ENCODE measurements at places on chromosomes 5 and 9.
A peak's percentile ranks its signal among the peaks of the same experiment; 100 is the strongest.

DNA sequence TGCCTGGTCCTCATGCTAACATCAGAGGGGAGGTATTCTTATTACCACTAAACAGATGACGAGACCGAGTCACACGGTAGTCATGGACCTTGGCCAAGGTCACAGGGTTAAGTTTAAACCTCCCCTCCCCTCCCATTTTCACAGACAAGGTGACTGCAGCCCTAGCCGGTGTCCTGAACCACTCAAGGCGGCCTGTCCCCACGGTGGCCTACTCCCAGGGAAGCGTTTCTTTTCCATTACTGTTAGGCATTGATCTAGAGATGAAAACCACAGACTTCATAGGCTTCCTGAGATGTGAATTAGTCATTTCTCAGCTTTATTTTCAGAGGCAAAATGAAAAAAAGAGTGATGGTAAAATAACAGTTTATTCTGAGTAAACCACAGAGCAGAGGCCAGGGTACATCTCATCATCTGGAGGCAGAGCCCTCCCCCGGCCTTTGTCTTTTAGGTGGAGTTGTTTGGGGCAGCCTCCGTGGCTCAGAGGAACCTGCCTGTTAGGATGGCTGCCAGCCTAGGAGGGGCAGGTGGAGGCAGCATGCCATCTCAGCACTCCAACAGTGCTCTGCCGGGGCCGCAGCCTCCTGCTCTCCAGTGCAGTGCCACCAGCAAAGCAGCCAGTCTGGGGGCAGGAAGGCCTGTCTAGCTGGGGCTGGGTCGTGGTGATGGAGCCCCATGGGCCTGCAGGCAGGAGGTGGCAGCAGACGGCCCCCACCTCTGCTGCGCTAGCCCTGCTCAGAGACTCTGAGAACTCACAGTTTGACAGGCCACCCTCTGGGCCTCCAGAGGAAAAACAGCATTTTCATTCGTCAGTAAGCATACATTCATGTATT is 71.2 kb downstream of the RAPGEF1 start:
- no peak for DNase-seq

DNA sequence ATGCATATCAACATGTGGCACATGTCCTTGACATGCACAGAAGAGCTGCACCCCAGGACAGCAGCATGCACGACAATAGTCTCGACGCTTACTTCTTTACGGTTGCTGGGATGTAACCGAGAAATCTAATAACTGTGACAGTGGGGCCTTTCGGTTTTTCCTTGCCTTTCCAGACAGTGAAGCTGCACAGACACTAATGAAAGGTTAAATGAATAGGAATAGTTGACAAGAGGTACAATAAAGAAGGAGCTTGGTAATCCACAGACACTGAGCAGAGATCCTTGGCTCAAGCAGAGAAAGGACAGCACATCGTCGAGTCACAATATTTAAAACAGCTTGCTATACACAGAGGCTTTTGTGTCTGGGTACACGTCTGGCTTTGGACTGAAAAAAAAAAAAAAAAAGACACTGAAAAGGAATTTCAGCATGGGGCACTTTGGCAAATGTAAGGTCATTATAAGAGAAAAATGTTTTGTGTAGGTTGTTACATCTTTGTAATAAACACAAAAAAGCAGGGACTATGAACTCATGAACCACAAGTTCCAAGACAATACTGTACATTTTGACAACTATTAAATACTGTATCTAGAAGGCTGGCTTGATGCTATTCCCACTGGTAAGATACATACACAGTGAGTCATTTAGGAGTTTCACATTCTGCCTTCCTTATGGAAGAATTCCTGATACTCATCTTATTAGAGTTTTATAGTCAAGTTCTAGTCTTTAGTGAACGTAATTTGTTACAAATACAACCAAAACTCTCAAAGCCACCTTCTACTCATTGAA is 5.6 kb downstream of the BNC2 start:
- no peak for DNase-seq

DNA sequence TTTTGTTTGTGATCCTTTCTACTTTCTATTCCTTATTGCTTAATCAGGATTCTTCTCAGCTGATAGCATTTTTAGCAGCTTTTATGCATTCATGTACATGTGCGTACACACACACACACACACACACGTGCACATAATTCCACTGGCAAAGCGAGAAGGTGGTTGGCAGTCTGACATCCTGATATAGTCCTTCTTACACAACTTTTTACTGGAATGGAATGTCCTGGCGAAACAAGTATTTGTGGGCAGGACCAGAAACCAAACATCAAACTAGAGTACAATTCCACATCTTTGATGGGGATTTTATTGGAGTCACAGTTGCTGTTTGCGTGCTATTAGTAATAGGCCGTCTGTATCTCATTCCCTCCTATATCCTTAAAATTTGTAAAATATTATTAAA is 356.5 kb downstream of the CCDC171 start:
- DNase-seq, result peak; percentile 56

- DNase-seq, result no peak
These were observed 154.1 kb upstream of the CDH12 start for GRCh38 chr5:23007236-23007635.

DNA sequence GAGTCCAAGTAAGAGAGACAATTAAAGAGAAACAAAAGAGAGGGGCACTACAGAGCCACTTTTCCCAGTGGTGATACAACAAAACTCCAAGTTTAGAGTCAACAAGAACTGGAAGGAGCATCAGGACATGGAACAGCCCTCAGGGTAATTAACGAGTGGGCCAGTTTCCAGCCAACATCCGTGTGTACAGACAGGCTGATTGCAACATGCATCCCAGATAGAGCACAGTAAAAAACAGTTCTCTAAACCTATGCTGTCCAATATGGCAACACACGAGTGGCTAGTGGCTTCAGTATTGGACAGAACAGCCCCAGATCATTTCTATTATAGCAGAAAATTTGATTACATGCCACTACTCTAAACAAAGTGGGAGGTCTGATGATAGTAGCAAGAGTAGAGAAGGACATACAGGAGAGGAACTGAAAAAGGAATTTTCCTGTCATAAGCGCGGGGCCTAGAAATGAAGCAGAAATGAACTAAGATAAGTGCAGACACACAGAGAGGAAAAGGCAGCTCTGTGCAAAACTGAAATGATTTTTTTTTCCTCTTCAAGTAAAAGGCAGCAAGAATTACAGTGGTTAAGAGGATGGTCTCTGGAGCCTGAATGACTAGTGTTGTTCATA is 175.6 kb upstream of the CCNG1 start:
- DNase-seq, result no peak

GRCh38 chr5:6340100-6340499 is 38.2 kb downstream of the MED10 start:
- no peak for DNase-seq
